Dermis lymphatic vessel endothelial cell (primary cell): ENCODE measurements at places on chromosomes 7 and 10. TPM values are rescaled to one million over a fixed set of nuclear protein-coding genes. Genes with fewer than 3 reads are reported as not detected.

The PALD1 gene
- total RNA-seq, result 109 and 178 TPM in 2 replicates

The CTTNBP2 gene
- total RNA-seq, result 0.22 and 0.77 TPM in 2 replicates

The ASIC3 gene
- total RNA-seq, result 0.09 and 0.11 TPM in 2 replicates

The ACTL6B gene
- total RNA-seq, result not detected in 2 replicates

The FGFBP3 gene
- 0.33 and 0.43 TPM in 2 replicates for total RNA-seq

The OPN1SW gene
- not detected in 2 replicates for total RNA-seq

The PLXNA4 gene
- 5.3 and 30.2 TPM in 2 replicates for total RNA-seq

The CLIP2 gene
- 24.2 and 27.1 TPM in 2 replicates for total RNA-seq

The HMX3 gene
- total RNA-seq, result not detected in 2 replicates

The PDZD7 gene
- total RNA-seq, result 0.22 and 0.43 TPM in 2 replicates

The CYP2E1 gene
- total RNA-seq, result 0.26 TPM in 1 of 2 replicates, not detected in the other

The TUBAL3 gene
- total RNA-seq, result not detected in 2 replicates

The UCMA gene
- not detected in 2 replicates for total RNA-seq

The ADCYAP1R1 gene
- under 0.01 TPM in 1 of 2 replicates, not detected in the other for total RNA-seq

The FAM237B gene
- total RNA-seq, result not detected in 2 replicates

The BEND7 gene
- total RNA-seq, result 6.7 and 9.3 TPM in 2 replicates

The NUTM2A gene
- total RNA-seq, result 0.09 and 0.11 TPM in 2 replicates

The NKX2-3 gene
- total RNA-seq, result not detected in 2 replicates

The MAGI2 gene
- total RNA-seq, result 0.33 and 0.60 TPM in 2 replicates

The PTN gene
- total RNA-seq, result not detected in 2 replicates

The SRGN gene
- total RNA-seq, result 227 and 235 TPM in 2 replicates
